Stimulated activated CD8-positive, alpha-beta memory T cell treated with anti-CD3 and anti-CD28 coated beads, Interleukin-4, amount 100 ng/mL, for 48 hours (primary cell): ENCODE measurements at places on chromosomes 2 and 18.

DNA sequence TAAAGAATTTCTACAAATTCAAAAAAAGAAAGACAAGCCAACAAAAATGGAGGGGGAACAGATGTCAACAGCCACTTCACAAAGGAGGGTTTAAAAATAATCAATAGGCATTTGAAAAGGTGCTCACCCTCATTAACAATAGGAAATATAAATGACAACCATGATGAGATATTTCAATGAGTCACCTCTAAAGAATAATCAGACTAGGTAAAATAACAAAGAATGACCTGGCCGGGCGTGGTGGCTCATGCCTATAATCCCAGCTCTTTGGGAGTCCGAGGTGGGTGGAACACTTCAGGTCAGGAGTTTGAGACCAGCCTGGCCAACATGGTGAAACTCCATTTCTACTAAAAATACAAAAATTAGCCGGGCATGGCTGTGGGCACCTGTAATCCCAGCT lies 133.6 kb downstream of the KCNE4 start:
- DNase-seq = no peak

DNA sequence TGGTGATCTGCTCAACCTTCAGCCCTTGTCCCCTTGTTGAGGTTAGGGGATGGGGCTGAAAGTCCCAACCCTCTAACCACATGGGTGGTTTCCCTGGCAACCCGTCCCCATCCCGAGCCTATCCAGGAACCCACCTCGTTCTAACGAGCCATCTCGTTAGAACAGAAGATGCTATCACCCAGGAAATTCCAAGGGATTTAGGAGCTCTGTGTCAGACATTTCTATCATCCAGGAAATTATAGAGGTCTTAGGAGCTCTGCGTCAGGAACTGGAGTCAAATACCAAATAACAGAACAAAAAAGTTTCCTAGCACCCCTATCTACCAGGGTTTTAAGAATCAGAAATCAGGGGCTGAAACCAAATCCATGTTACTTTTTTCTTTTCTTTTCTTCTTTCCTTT lies 90.3 kb upstream of the LCLAT1 start:
- DNase-seq = no peak

- no peak for DNase-seq
Measured at GRCh38 chr2:26316041-26316440, 29.9 kb upstream of the SELENOI start.

GRCh38 chr18:9694174-9694573 lies 13.9 kb upstream of the RAB31 start:
- DNase-seq = no peak

- DNase-seq = peak; percentile 52
Measured at GRCh38 chr2:205763708-205764211, 81.5 kb downstream of the NRP2 start.

- no peak for DNase-seq
Measured at GRCh38 chr2:208086029-208086428, 38.3 kb downstream of the CRYGD start.

DNA sequence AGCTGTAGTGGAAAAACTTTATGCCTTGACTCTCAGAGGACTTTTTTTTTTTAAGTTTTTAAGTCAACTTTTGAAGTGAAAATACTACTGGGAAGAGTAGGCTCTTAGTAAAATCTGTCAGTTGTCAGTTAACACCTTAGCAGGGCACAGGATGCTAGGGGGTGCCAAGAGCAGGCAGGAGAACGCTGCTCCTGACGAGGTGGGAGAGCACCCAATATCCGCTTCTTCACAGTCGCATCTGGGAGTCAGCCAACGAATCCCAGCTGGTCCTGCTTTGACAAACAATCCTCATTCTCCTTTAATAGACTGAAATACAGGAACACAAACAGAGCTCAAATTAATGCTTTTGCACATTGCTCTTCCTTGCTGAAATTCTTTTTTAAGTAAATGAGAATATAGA lies 709.5 kb upstream of the ACVR2A start:
- no peak for DNase-seq

- no peak for DNase-seq
Measured at GRCh38 chr2:135667045-135667444, 74.6 kb upstream of the UBXN4 start.

DNA sequence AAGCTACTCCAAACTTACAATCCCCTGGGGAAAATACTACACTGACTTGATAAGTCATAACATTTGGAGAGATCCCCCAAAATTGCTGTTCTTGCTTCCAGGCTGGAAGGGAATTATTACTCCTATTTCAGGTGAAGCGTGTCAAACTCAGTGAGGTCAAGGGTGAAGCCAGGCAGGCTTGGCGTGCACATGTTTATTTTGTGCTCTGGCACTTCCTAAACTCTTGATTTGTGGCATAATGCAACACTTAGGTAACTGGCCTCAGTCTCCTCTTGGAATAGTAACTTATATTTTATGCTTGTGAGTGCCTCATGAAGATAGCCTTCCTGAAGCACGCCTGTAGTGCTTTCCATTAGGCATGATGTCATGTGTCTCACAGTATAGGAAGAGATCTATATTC lies 751.2 kb downstream of the CNTNAP5 start:
- DNase-seq = no peak

DNA sequence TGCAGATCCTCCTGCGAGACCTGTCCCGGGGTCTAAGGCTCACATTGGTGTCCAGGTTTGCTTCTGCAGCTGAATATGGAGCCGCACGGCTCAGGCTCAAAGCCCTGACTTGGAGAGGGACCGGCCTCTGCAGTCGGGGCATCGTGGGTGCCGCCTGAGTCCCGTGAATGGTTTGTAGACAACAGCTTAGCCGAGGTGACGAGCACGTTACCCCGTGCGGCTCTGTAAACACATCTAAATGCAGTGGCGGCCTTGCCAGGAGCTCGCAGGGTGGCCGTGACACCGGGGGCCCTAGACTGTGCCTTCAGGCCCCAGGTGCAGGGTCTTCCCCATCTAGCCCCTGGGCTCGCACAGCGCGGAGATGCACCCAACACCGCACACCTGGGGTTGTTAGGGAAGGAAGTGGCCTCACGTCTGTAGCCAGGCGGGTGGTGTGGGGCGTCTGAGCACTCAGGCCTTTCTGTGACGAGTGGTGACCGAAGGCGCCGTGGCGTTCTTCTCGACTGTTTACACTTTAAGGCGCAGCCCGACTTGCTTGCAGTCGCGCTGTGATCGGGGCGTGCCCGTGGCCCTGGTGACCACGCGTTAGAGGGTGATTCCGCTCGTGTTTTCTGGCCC lies 91.6 kb downstream of the NFATC1 start:
- DNase-seq = no peak

DNA sequence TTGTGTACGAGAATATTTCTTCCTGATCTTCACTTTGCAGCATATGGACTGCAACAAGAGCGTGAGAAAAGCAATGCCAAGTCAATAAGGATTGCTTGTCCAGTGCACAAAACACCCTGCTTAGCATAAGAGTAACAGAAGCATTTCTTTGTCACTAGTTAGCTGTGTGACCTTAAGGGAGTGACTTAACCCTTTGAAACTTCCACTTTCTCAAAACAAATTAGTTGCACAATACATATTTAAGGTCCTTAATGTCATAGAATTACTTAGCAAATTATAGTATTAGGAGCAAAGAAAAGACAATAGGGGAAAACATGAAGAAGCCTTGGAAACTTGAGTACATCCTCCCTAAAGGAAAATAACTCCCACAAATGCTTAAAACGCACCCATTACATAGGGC lies 230.1 kb downstream of the RNF152 start:
- no peak for DNase-seq

- no peak for DNase-seq
Measured at GRCh38 chr18:9561759-9562158, 52.6 kb downstream of the PPP4R1 start.

DNA sequence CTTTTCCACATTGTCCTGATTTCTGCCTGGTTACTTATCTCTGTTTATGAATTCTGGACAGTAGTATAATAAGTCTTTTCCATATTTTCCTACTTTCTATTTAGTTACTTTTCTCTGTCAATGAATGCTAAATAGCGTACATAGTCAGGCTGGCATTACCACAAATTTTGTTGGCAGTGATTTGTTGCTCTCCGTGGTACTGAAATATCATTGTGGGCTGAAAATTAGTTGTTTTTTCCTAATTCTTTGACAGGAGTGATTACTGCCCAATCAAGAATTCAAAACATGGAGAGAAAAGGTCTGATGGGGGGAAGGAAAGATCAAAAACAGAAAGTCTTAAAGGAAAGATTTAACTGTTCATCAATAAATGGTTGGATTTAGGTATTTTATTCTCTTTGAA lies 7.7 kb upstream of the GALNT13 start:
- DNase-seq = no peak

DNA sequence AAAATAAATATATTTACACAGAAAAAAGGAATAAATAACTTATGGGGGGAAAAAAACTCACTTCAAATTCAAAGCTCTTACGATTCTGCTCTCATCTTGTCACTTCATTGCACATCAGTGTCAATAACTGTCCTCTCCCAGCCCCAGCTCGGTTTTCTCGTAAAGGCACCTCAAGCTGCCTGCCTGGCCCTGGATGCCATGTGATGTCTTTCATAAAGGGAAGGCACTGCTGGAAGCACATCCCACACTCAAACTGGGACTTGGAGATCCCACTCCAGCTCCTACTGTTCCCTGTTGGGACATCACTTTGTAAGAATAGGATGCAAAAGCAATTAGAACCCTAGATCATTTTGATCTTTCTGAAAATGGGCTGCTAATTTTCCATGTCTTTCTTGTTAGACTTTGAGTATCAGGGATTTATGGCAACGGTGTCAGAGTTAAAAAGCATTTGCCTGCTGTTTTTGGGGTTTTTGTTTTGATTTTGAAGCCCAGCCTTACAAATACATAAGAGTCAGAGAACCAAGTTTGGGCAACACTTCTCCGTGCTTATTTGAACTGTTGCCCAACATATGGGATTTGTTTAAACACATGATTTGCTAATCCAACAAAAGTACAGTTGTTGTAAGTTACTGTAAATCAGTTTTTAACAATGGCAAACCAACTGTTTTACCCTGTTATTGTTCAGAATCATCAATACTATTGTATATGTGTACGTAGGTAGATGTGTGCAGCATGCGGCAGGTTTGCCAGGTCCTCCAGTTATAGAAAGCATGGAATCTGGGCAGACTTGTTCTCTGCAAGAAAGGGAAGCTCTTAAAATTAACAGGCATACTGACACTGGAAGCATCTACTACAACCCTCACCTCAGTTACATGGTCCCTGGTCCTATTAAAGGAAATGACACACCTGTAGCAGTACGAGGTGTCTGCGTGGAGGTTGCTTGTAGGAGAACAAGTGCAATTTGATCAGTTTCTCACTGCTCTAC lies 20.6 kb downstream of the SERTAD2 start:
- DNase-seq = no peak

DNA sequence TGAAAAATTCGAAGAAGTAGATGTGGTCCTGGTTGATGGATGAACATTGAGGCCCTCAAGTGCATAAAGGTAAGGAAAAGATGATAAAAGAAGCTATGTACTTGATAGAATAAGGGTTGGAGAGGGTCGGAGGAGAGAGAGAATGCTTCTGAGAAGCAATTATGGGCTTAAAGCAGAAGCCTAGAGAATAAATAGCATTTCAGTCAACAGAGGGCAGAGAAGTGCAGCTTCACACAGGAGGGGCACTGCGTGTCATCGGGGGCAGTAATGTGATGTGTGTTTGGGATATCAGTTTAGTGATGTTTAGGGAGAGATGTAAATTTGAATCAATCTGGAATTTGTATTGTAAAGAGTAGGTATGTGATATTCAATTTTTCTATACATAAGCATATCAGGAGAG lies 334.5 kb downstream of the PIK3C3 start:
- DNase-seq = no peak

- DNase-seq = no peak
Measured at GRCh38 chr2:15169326-15170069, 391.6 kb downstream of the NBAS start.

DNA sequence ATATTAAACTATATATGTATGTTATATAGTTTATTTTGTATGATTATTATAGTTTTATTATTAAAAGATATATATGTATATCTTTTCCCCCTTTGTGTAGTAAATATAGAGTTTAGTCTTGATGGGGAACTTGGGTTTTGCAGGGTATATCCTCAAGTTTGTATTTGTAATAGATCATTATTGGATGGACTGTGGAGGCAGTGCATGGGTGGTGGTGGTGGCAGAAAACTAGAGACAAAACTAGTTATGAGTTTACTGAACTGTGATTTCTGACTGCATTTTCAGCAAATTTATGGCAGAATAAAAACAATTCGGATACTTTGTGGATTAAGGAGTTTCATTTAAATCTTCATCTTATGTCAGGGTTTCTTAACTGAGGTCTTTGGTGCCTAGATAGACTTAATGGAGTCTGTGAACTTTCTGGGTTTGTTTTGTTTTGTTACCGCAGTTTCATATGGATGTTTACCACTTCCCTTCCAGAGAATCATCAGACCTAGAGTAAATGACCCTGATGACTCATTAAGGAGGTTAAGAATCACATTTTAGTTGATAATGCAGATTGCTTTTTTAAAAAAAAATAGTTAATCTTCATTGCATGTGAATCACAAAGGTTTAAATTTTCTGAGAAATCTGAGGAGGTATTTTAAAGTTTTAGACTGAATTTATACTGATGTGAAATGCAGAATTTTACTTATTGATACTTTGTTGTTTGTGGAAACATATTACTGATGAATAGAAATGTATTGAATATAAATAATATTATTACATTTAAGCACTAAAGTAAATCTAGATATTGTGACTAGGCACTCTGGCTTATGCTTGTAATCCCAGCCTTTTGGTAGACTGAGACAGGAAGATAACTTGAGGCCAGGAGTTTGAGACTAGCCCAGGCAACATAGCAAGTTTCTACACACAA lies 14.5 kb downstream of the EPC2 start:
- DNase-seq = no peak

GRCh38 chr2:38462121-38462661 lies 85.1 kb upstream of the ATL2 start:
- DNase-seq = peak; percentile 69

- DNase-seq = no peak
Measured at GRCh38 chr2:168176402-168176801, 71.0 kb downstream of the STK39 start.

DNA sequence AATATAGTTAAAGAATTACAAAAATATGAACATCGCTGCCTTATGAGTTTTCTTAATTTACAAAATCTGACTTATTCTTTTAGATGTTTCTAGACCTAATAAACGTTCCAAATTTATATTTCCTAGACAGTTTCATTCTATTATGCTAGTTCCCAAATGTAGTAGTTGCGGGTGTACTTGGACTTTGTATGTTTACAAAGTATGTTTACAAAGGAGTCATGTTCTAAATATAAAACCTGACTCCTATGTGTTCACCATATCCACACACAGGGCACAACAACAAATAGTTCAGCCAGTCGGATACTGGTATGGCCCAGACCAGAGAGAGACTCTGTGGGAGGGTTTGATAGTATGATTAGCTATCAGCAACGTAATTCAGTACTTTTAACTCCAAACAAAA lies 230.7 kb downstream of the KCNH7 start:
- DNase-seq = no peak

- DNase-seq = no peak
Measured at GRCh38 chr2:70418514-70418913, 116.6 kb upstream of the FAM136A start.

- no peak for DNase-seq
Measured at GRCh38 chr18:12283256-12283655, 24.8 kb upstream of the TUBB6 start.

GRCh38 chr2:46144133-46144800 lies 152.9 kb upstream of the EPAS1 start:
- DNase-seq = peak; percentile 63

- DNase-seq = no peak
Measured at GRCh38 chr2:105731511-105731910, 13.2 kb upstream of the NCK2 start.
